ENCODE measurements at places on chromosomes 16 and 17.

DNA sequence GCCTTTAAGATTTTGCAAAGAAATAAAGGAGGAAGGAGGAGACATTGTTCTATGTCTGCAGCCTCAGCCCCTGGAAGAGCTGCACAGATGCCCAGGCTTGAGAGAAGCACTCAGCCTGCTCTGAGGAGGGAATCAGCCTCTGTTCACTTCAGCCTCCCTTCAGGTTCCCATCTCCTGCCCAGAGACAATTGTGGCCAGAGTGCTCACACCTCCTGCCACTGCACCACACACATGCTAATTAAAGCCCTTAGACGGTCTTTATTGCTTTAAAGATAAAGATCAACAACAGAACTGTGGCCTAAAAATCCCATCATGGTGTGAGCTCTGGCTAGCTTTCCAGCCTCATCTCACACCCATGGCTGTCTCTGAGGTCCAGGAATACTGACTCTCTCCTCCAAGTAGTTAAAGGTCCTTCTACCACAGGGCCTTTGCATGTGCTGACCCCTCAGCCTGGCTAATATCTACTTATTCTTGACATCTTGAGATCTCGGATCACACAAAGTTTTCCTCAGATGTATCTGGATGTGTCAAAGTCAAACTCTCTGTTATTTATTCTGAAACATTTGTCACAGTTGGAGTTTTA is 33.8 kb downstream of the CHD9NB start:
- no peak for DNase-seq

- no peak for DNase-seq
Measured at GRCh38 chr17:72169823-72170222, 49.0 kb downstream of the SOX9 start.

DNA sequence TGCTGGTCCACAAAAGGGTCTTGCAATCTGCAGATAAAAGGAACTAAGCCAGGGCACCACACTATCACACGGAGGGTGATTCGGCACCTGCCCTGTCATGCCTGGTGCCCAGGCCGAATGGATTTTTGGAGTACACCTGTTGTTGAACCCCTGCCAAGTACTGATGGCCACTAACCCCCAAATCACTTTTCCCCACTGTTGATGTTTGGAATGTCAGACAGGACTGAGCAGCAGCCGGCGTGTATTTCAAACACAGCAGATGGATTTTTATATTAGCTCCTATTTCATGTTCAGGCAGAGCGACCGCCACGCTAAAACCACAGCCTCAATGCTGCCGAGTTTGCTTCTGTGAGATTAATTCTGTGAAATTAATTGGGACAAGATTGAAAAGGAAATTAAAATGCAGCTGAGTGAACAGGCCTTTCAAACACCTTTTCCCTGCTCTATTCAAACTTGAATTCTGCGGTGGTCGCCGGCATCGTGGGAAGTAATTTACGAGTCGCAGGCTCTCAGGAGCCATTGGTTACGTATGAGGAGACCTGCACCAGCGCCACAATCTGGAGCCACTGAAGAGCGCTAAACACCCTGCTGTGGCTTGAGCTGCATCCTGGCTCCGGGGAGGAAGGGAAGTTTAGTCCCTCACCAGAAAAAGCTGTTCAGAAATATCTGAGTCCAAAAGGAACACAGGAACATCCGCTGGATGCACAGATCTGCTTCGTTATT is 48.5 kb downstream of the SNX11 start:
- no peak for DNase-seq

- DNase-seq: no peak
Measured at GRCh38 chr16:69077251-69077650, 28.2 kb upstream of the HAS3 start.

DNA sequence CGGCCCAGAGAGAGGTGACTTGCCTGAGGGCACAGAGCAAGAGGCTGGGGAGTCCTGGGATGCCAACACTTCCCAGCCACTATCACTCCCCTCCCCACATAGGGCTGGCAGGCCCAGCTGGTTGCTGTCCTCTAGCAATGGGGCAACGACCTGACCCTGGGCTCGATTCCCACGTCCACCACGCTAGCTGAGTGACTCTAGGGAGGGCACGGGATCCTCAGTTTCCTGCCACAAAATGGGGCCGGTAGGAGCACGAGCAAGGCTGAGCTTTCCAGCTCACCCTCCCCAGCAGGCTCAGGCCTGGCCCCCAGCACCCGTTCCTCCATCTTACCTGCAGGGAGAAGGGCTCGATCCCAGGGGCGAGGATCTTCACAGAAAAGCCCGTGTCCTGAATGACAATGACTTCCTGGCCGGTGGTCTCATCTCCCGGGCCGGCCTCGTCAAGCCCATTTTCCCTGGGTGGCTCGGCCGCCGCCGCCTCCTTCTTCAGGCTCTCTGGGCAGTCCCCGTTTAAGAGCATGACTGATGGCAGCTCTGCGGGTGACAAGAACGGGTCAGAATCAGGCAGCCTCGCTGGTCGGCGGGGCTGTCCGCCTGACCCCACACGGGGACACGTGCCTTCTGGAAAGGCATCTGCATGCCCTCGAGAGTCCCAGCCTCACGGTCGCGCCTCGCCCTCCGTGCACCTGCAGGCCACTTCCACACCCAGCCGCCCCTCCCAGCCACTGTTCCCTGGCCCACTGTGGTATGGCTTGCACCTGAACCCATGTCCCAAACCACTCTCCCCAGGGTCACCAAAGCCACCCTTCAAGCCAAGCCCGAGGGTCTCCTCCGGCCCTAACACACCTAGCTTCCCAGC is 7.3 kb downstream of the CLUH start:
- DNase-seq: no peak

DNA sequence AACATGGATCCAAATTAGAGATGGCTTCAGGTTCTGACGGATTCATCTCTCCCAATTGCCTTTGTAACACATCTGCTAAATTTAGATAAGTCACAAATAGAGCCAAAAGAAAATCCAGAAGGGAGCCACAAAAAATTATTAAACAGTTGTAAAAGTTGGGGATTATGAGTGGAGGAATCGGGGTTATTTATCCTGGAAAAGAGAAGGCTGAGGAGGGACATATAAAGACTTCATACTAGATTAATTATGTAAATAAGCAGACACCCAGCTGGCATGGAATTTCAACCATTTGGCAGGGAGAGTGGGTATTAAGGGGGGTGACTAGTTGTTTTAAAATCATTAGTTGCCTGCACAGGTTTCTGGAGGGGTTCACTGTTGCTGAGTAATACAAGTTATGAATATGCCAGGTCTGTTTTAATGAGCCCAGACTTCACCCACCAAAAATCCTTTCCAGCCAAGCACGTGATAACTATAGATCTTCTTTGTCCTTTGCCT is 89.6 kb downstream of the CDH13 start:
- no peak for DNase-seq

GRCh38 chr17:565521-565920 is 149.1 kb downstream of the VPS53 start:
- peak; percentile 6 for DNase-seq

- DNase-seq: no peak
Measured at GRCh38 chr16:89034971-89035668, 58.1 kb upstream of the CBFA2T3 start.

DNA sequence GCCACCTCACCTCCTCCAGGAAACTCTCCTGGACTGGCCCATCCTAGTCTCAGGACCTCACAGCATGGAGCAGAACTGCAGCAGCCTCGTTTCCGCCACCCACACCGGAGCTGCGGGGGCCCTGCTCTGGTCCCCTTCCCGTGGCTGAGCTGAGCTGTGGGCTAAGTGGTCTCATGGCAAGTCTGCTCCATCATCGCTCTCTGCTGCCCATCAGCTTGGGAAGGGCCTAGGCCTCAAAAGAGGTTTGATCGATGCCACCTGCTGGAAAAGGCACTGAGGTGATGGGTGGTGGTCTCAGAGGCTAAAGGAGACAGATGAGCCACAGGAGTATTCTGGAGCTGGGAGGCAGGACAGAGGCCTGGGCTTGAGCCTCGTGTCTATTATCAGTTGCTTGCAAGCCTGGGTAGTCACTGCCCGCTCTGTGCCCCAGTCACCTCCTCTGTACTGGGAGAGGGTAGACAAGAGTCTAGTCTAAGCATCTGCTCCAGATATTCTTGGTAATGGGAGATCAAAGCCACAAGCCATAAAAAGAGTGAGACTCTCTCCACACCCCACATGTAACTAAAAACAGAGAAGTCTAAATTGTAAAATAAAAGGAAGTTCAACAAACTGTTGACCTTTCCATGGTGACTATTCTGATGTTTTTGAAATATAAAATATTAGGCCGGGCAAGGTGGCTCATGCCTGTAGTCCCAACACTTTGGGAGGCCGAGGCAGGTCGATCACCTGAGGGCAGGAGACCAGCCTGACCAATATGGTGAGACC is 1.6 kb downstream of the ITGAE start:
- no peak for DNase-seq

- DNase-seq: no peak
Measured at GRCh38 chr17:30321314-30321713, 12.5 kb downstream of the TMIGD1 start.

GRCh38 chr16:78890373-78890895 is 710.1 kb downstream of the MAF start:
- DNase-seq: no peak

- no peak for DNase-seq
Measured at GRCh38 chr16:85192238-85193114, 80.2 kb upstream of the CIBAR2 start.

DNA sequence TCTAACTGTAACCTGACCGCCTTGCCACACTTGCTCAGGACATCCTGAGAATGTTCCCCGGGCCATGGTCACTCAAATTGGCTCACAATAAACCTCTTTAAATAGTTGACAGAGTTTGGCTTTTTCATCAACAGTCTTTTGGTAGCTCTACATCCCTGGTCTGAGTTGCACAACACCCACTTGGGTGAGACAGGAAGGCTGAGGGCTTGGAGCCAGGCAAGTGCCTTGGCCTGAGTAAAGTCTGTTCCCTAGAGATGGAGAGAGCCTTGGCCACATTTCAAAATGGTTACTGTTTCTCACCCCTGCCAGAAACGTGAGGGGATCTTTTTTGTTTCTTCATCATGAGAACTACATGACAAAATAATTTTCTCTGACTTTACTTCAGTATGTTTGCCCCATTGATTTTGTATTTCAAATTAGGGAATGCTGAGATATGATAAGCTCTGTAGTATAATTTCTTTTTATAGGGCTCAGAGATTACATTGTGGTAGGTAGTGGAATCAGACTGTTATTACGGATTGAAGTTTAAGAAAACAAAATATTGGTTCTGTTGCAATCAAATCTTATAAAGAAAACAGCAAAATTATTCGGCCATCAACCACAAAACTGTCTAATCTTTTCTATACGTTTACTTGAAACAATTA is 53.9 kb upstream of the NETO2 start:
- no peak for DNase-seq

- DNase-seq: no peak
Measured at GRCh38 chr17:15122857-15123256, 142.3 kb downstream of the PMP22 start.

- DNase-seq: no peak
Measured at GRCh38 chr16:7614021-7614795, 281.6 kb downstream of the RBFOX1 start.

GRCh38 chr16:57258226-57258909 is 13.3 kb downstream of the ARL2BP start:
- no peak for DNase-seq

GRCh38 chr17:28744972-28745785 is 1.4 kb downstream of the TRAF4 start:
- no peak for DNase-seq

DNA sequence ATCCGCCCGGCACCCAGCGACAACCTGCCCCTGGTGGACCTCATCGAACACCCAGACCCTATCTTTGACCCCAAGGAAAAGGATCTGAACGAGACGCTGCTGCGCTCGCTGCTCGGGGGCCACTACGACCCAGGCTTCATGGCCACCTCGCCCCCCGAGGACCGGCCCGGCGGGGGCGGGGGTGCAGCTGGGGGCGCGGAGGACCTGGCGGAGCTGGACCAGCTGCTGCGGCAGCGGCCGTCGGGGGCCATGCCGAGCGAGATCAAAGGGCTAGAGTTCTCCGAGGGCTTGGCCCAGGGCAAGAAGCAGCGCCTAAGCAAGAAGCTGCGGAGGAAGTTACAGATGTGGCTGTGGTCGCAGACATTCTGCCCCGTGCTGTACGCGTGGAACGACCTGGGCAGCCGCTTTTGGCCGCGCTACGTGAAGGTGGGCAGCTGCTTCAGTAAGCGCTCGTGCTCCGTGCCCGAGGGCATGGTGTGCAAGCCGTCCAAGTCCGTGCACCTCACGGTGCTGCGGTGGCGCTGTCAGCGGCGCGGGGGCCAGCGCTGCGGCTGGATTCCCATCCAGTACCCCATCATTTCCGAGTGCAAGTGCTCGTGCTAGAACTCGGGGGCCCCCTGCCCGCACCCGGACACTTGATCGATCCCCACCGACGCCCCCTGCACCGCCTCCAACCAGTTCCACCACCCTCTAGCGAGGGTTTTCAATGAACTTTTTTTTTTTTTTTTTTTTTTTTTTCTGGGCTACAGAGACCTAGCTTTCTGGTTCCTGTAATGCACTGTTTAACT is 1.0 kb downstream of the NOG start:
- DNase-seq: no peak

DNA sequence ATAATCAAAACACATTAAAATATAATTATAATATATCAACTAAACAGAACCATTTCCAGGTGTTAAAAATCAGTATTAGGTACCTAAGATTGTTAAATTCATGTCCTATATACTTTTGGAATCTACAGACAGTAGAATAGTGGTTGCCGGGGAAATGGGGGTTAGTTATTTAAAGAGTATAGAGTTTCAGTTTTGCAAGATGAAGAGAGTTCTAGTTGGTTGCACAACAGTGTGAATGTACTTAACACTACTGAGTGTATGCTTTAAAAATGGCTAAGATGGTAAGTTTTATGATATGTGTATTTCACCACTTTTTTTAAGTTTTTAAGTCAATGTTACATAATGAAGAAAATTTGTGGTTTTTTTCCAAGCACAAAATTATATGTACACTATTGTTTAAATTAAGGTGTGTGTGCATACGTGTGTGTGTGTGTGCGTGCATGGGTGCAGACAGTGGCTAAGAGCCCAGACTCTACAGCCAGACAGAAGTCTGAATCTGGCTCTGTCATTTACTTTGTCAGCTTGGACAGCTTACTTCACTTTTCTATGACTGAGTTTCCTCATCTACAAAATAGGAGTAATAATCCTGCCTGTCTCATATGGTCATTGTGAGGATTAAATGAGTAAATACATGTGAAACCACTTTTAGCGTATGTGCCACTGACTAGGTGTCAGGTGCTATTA is 25.3 kb upstream of the PHAF1 start:
- DNase-seq: no peak

- no peak for DNase-seq
Measured at GRCh38 chr17:6578491-6578890, 22.1 kb upstream of the PITPNM3 start.
